ENCODE measurements at places on chromosomes 6 and 20.

- no peak for DNase-seq
Measured at GRCh38 chr6:130603391-130603790, 223.8 kb upstream of the SMLR1 start.

DNA sequence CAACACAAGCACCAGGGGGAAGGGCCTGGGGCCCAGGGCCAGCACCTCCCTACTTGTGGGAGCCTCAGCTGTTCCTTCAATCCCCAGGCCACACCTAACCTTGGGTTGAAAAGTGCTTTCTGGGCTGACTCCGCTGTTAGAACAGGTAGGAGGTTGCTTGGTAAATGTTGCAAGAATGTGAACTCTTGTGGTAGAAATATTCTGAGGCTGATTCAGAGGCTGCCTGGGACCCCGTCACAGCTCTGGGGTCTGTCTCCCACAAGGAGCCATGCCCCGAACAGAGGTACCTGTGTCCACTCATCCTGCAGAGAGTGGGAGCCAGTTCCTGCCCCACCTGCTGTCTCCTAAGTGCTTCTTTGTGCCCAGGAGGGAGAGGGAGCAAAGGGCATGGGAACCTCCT lies 14.4 kb upstream of the MAS1L start:
- no peak for DNase-seq

DNA sequence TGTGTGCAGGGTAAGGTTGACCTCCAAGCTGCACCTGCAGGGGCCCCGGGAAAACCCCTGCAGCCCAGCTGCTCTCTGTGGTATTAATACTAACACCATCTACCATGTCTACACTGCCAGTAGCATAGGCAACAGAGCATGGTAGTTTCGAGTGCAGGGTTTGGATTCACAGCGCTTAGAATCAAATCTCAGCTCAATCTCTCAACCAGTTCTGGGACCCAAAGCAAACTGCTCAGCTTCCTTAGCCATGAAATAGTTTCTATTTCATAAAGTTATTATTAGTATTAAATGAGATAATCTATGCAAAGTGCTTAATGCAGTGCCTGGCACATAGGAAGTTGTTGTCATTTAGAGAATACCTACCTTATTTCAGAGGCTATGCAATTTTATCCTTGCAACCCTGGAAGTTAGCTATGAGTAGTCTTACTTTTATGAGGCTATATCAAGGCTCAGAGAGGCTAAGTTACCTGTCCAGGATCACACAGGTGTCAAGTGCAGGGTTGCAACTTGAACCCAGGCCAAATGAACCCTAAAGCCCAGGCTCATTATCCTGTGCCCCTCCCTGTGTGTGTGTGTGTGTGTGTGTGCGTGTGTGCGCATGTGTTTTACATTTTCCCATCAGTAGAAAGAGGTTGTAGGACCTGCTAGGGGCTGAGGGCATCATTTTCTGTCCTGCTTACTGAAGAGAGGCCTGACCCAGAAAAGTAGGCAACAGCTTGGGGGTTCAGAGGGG lies 27.6 kb upstream of the MRPS18A start:
- DNase-seq, result no peak

- no peak for DNase-seq
Measured at GRCh38 chr6:16224409-16224808, 14.0 kb upstream of the GMPR start.

GRCh38 chr6:109962271-109962670 lies 15.8 kb upstream of the GPR6 start:
- DNase-seq, result no peak

DNA sequence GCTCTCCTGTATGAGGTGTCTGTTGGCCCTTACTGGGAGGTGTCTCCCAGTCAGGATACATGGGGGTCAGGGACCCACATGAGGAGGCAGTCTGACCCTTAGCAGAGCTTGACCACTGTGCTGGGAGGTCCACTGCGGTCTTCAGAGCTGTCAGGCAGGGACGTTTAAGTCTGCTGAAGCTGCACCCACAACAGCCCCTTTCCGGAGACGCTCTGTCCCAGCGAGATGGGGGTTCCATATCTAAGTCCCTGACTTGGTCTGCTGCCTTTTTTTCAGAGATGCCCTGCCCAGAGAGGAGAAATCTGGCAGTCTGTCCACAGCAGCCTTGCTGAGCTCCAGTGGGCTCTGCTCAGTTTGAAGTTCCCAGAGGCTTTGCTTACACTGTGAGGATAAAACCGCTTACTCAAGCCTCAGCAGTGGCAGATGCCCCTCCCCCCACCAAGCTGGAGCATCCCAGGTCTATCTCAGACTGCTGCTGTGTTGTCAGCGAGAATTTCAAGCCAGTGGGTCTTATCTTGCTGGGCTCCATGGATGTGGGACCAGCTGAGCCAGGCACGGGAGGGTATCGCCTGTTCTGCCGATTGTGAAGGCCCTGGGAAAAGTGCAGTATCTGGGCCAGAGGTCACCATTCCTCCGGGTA lies 36.3 kb upstream of the IBTK start:
- no peak for DNase-seq

DNA sequence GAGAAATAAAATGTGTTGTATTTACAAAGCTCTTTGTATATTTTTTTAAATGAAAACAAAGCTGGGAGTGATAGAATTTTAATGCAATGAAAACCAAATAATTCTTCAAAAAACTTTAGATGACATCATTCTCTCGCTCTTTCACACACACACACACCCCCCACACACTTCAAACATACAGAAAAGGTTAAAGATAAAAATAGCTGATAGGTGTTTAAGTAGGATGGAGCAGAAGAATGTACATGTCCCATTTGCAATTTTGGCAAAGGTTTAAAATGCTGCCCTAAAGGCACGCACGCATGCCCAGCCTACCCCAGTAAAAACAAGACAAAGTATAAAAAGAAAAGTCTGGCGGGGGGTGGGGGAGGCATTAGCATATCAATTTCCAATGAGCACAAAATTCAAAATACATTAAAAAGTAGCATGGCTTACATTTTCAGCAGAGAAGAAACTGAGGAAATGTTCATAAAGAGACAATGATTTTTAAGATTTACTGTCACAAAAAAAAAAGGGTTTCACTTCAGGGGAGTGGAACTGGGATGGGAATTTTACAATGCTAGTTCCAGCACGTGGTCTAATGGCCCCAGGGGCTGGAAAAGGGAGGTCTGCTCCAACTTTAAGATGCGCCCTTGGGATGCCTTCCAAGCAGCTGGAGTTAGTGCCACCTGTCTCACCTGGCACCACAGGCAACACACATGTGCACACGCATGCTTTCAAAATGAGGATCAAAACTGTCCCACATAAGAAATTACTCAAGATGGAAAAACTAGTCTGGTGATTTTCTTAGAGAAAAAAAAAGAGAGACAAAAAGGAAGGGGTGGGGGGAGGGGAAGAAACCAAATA lies 55.1 kb upstream of the NFATC2 start:
- peak; percentile 33 for DNase-seq

DNA sequence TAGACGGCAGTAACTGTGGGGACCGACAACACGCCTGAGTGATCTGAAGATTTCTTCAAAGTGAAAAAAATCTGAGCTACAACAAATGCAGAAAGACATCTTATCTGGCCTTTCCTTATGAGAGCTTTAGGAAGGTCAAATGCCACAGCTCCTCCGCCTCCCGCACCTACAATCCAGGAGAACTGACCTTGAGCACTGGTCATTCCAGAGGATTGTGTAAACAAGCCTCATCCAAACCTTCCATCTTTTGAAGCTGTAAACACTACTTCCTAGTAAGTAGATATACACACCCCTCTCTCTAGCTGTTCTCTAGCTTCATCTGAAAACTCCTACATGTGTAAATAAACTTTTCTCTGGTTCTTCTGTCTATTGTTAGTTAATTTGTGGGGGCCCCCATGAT lies 76.9 kb downstream of the CD24 start:
- no peak for DNase-seq

GRCh38 chr20:7829031-7829430 lies 111.2 kb downstream of the HAO1 start:
- DNase-seq, result no peak

DNA sequence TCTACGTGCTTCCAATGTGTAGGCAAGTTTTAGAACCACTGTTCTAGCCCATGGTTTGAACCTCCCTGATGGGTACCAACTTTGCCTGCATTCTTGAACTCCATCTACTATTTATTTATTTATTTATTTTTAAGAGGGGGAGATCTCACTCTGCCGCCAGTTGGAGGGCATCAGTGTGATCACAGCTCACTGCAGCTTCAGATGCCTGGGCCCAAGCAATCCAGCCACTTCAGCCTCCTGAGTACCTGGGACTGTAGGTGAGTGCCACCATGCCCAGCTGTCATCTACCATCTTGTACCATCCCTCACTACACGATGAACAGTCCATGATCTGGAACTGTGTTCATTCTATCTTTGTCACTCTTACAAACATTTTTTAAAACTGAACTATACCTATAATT lies 28.2 kb downstream of the HLA-F start:
- DNase-seq, result no peak

DNA sequence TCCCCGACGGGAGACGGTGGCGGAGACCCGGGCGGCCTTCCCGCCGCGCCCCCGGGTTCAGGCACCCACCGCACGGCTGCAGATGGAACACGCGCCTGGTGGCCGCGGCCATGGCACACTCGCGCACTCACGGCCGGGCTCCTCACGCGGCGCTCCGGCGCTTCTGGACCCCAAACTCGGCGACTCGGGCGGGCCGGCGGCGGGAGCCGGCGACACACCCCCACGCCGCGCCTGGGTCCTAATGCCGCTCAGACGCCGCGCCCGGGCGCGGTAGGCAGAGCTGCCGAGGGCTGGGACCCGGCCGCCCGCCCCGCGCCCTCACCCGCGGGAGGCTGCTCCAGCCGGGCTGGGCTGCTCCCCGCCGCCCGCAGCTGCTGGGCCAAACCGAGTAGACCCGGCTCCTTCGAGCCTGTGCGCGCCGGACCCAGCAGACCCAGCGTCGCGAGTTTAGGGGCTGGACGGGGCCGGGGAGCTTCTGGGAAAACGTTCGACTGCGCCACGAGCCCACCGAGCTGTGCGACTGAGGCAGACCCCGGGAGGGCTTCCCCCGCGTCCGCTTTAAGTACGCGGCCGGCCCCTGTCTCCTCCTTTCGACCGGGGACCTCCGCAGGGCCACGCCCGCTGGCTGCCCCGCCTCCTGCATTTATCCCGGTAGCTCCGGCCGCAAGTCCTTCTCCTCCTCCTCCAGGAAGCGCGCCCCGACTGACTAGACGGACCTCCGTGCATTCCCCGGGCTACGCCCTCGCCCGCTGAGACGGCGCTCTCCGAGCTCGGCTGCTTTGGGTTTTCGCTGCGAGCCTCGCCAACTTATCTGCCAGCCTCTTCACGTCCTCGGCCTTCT lies at the start of gene SLC4A11:
Gene SLC4A11, minus strand, starts transcription at position 165 of the 841 bp plus-strand sequence. Its CDS starts 53 bp downstream, at position 112.
- DNase-seq, result peak; percentile 41

DNA sequence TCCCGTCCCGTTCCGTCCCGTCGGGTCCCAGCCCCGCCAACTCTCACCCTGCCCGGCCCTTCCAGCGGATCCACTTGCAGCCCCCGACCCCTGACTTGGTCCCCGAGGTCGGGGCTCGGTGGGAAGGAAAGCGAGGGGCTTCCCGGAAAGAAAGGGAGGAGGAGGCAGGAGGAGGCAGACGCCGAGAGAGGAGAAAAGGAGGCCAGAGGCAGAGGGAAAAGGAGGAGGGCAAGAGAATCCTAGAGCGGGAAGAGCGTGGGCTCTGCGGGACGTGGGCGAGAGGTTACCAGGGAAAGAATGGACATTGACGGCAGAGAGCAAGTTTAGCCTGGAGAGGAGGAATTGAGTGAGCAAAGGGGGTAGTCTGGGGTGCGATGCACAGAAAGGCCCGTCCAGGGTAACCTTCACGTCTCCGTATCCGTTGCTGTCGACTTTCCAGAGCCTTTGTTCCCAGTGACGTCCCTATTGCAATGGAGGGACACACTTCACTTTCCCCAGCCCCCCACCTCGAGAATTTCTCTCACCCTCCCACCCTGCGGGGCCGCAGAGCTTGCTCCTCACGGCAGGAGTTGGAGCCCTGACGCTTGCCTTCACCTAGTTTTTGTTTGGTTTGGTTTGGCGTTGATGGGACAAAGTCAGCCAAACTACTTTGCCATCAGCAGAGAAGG lies 477 bp upstream of the MOXD1 start:
- no peak for DNase-seq

DNA sequence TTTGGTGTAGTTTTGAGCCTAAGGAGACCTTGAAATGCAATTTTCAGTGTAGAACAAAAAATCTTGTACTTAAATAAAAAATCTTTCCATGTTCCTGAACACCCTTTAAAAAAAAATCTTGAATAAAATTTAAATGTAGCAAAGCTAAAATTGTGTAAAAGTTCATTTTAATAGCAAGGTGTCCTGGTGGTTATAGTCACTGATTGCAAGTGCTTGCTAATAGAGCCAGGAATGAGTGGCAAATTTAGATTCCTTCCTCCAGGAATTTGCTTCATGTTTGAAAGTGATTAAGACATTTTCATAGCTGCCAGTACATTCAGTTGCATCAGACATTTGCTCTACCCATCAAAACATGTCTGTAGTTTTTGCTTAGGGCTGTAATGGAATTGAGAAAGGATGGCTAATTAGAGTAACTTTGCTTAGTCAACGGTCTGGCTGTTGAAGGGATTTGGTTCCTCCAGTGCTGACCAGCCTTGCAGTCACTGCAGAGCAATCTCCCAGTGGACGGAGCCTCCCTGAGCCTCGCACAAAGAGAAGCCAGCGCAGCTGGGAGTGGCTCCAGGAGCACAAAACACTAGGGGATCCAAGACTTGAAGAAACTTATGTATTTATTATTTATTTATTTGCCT lies 36.5 kb downstream of the AKAP12 start:
- DNase-seq, result no peak

DNA sequence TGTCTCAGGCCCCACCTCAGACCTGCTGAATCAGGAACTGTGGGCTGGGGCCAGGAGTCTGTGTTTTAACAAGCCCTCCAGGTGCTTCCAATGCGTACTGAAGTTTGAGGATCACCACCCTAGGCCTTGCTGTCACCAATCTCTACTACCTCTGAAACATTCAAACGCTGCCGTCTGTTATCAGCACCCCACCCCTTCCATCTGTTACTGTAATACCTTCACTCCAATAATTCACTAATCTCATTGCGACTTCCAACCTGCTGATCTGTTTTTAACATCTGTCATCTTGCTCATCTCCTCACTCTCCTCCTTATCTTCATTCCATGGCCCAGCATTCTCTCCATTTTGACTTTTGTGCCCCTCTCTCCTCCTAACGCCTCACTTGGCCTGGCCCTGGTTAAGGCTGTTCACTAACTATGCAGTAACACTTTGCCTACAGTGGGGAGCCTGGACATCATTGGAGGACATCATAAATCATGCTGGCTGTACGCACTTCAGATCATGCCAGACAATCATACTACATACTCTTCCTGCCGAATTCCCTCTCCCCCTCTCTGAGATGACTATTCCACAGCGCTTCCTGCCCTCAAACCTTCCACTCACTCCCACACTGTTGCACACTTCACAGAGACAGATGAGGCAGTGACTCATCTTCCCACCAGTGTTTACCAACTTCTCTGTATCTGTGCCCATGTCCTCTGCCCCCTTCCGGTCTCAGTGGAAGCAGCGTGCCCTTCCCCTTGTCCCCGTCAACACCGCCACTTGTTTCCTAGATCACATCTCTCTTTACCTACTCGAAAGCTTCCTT lies 3.0 kb upstream of the GUCA1B start:
- peak; percentile 41 for DNase-seq

GRCh38 chr6:98498866-98499265 lies 335.5 kb upstream of the POU3F2 start:
- DNase-seq, result no peak
